ENCODE measurements at places on chromosomes 1 and 21.

DNA sequence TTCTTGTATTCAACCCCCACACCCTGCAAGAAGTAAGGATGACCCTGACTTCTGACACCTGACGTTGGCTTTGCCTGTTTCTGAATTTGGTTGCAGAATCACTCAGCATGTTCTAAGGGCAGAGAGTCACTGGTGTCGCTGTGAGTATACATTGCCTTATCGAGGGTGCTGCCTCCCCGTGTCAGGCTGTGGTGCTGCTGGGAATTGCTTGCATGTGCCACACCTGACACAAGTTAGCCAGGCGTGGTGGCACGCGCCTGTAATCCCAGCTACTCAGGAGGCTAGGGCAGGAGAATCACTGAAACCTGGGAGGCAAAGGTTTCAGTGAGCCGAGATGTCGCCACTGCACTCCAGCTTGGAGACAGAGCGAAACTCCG, 45.9 kb downstream of the WDR4 start:
- DNase-seq: no peak

DNA sequence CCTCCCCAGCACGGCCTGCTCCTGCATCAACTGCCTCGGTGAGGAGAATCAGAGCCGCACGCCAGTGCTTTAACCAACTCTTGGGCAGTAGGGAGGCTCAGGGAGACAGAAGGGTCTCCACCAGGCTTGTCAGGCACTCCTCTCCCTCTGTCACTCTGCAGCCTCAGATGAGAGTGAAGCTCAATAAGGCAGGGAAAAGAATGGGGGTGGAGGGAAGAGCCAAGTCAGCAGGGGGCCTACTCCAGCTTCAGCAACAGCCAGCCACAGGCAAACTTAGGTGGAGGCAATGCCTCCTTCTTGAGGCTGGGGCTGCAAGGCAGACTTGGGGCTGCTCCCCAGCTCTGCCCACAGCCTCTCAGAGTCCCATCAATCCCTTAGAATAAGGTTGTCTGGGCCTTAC, 51.8 kb upstream of the A3GALT2 start:
- no peak for DNase-seq

GRCh38 chr1:240350910-240351331, 259.2 kb downstream of the FMN2 start:
- DNase-seq: no peak

- no peak for DNase-seq
Observed at GRCh38 chr1:169312084-169312954, 55.3 kb downstream of the NME7 start.

DNA sequence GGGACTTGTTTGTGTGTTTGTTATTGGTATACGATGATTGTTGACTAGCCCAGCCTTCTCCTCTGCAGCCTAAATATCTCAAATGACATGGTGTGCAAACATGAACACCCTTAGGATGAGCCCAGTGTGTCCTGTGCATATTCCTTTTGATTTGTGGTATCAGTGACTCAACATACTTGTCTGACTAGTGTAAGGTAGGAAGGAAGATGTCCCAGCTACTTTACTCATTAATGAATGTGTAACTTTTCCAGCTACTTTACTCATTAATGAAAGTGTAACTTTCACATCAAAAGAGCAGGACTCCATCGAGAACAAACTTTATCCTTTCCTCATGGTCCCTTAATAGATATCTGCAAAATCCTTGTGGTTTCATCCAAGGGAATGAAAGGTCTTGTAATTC, 2.7 kb upstream of the ZNF692 start:
- no peak for DNase-seq

GRCh38 chr21:21063828-21064227, 65.6 kb downstream of the NCAM2 start:
- DNase-seq: no peak

DNA sequence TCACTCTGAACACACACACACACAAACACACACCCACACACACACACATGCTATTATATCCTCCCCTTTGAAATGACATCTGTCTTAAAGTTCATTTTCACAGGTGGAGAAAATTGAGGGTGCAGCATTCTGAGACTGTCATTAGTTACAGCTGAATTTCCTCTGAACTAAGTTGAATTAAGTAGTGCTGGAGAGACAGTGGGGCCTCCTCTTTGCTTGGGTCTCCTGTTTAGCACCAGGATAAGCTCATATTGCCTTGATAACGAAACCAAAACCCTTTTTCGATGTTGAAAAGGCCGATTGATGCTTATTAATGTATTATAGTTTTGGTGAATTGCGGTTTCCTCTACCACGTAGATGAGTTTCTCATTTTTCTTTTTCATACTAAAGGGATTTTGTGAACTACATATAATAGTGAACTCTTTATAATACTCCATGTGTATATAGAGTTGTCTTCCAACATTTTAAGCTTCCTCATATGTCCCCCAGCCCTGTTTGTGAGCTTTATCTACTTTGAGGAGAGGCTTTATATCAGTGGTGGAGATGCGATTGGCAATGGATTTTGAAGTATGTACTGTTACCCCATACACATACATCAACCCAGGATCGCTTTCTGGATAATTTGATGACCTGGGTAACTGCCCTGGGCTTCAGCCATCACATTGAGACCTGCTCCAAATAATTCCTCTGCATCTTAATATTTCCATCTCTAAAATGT, 17.4 kb downstream of the DYNLT5 start:
- no peak for DNase-seq

DNA sequence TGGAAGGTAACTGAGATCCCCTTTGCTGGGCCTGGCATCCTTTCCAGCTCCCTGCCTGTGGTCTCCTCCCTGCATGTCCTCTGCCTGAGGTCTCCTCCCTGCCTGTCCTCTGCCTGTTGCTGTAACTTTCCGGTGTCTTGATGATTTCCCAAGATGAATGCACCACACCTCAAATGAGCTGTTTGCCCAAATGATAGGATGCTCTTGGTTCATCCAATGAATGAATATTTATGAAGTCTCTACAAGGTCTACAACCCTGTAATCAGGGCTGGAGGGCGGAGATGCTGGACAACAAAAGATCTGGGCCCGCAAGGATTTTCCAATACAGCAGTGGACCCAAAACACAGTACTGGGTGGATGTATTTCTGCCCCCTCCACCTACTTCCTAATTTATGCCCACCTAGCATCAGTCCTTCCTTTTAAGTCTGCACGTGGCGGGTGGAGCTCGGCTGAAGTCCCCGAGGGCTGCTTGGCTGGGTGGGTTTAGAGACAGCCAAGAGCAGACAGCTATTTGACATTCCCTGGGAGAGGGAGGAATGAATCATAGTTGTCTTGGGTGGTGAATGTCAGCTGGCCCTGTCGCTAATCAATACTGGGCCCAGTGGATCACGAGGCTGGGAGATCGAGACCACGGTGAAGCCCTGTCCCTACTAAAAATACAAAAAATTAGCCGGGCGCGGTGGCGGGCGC, 60.3 kb upstream of the GRHL3 start:
- DNase-seq: no peak

- DNase-seq: peak; percentile 41
Observed at GRCh38 chr1:1371746-1372711, 3.0 kb downstream of the AURKAIP1 start.

Measured in spinal cord (tissue), 10 donors.